Stimulated activated CD4-positive, alpha-beta T cell treated with anti-CD3 and anti-CD28 coated beads, Interleukin-15, amount 100 ng/mL, for 24 hours (primary cell): ENCODE measurements at places on chromosomes 3 and 15.

DNA sequence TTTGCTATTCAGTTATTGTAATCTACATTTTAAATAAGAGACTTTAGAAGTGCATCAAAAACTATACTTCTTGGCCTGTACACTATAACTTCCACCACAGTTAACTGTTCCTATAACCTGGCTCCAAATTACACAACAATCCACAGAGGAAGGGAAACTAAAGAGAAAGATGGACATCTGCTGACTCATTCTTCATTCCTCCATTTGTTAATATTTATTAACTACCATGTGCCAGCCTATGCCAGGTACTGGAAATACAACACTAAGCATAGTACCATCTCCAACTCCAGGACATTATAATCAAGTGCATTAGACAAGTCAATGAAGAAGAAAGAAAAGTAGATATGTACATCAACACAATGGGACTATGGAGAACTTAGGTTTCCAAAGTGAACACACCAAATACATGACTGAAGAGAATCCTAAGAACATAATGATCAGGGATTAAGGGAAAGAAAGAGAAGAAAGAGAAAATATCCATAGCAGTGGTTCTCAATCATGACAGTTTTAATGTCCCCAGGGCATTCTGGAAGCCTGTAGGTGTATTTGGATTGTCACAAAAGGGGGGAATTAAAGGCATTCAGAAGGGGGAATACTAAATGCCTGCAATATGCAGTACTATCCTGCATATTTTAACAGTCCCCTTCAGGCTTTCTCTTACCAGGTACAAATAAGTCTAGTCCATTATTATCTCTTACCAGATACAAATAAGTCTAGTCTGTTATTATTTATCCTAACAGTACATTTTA, 8.9 kb downstream of the ICE2 start:
- DNase-seq, result no peak

GRCh38 chr15:31252171-31252785, 74.4 kb upstream of the KLF13 start:
- DNase-seq, result no peak

DNA sequence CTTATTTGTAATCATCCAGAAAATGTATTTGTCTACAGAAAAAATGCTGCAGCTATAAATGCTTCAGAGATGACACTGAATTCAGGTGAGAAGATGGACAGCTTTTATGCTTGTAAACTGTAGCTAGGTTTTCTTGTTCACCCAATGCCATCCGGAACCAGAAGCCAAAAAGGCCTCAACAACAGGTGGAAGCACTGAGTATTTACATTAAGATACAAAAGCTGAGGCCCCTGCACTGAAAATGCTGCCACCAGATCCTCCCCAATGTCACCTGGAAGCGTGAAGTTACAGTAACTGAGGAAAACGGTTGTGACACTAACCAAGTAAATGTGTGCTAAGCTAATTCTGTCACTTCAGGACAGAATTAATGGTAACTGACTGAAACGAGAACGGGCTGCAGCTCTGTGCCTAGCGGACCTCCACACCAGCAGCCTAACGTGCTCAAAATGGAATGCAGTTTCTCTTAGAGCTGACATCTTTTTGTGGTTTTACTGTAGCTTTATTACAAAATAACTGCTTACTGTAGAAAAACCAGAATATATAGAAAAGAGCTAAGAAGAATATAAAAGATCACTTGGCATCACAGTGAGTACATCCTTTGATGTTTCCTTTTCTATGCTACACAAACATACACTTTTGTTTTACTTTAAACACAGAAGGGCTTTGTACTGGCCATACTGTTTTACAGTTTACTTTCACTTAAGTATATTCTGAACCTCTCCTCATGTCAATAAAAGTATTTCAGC, 7.6 kb downstream of the CHSY1 start:
- DNase-seq, result no peak

GRCh38 chr15:78075490-78076230, 1.9 kb downstream of the TBC1D2B start:
- no peak for DNase-seq

- no peak for DNase-seq
Observed at GRCh38 chr3:169453256-169454059, 210.1 kb downstream of the MECOM start.

- no peak for DNase-seq
Observed at GRCh38 chr3:149215515-149215914, 6.1 kb downstream of the CP start.

GRCh38 chr3:184203526-184203925, 17.5 kb downstream of the ABCF3 start:
- DNase-seq, result no peak

DNA sequence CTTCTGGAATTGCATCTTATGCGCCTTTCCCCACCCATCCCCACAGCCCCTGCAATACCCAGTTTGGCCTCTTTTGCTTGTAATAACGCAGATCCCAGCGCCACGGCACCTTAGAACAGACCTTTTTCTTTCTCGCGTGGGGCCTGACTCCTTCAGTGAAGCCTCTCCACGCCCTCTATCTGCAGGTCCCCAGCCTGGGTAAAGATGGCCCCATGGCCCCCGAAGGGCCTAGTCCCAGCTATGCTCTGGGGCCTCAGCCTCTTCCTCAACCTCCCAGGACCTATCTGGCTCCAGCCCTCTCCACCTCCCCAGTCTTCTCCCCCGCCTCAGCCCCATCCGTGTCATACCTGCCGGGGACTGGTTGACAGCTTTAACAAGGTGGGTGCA, 594 bp downstream of the CRELD1 start:
- DNase-seq, result peak; percentile 25

DNA sequence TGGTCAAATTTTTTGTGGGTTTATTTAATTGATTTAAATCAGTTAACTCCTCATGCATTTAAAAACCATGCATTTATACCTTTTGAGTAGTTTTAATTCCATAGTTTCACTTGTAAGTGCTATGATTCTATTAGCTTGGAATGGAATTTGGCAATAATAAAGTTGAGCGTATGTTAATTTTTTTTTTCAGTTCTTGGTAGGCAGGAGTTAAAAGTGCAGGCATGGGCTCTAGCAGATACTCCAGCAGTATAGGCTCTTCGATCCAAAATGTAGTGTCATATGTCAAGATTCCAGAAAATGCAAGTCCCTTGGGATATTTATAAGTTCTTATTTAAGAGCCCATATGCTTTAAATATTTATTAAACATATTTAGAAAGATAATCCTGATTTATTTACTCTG, 70.3 kb downstream of the LYSMD4 start:
- DNase-seq, result no peak

GRCh38 chr3:182078316-182078715, 366.6 kb downstream of the SOX2 start:
- no peak for DNase-seq

DNA sequence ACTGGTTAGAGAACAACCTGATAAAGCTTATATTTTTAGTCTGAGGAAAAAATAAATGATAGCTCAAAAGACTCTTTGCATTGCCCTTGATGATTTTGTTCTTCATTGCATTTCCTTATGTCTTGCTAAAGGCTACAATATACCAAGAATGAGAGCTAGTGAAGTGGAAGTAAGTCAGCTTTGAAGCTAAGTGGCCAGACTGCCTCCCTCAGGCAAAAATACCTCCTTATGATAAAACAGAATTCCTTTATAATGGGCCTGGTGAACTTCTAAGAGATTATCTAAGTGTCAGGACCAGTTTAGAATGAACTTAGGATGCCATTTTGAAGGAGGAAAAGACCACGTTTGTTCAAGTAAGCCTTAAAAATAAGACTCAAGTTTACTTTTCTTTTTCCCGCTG, 678.4 kb downstream of the ROBO2 start:
- DNase-seq, result no peak

DNA sequence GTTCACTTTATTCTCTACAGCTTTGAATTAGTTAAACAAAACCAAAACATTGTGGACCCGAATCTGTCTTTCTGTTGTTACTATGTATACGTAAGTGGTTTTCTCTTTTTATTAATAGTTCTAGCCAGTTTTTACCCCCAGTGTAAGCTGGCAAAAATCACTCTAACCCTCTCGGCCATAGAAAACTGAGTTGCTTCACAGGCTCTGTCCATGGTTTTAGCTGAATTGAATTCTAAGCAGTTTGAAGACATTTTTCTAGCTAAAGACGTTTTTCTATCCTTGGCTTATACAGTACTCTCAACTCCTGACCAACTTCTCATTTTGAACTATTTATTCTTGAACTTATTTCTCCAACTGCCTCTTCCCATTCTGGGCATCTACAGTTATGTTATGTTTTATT, 62.9 kb downstream of the CDIN1 start:
- DNase-seq, result no peak

GRCh38 chr3:10145685-10146084, 4.1 kb downstream of the VHL start:
- DNase-seq, result no peak

DNA sequence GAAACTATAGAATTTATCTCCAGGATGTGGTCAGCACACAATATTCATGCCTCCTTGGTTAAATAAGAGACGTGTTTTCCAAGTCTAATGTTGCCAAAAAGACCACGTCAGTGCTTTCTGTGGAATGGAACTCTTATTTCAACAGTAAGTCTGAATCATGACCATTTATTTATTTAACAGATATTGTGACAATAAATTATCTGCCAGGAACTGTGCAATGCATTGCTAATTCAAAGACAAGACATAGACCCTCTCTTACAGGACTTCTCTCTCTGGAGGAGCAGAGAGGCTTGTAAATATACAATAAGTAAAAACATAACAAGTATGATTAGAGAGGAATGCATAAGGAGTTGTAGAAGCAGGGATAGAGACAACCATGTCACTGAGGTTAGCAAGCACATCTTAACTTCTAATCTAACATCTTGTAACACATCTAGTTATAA, 227.5 kb downstream of the DTWD1 start:
- no peak for DNase-seq

DNA sequence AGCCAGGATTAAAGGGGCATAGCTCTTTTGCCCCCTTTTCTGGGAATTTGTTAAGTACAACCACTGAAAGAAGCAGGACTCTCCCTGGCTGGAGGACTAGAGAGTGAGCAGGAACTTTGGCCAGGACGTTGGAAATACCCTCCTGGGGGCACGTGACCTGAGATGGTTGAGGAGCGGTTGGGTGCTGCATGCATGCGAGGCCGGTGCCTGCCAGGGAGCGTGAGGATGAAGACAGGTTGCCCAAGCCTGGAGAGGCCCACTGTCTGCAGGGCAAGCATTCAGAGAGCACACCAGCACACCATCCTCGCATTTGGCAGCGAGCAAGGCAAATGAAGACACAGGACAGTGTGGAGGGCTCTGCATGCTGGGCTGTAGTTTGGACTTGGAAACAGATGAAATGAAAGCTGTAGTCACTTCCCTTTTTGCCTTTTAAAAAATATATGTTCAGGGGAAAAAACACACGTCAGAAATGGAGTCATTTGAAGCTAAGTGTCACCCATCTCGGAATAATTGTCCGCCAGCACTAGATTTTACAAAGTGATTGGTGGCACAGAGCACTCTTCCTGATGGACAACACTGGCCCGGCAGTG, 217.6 kb downstream of the SLCO3A1 start:
- no peak for DNase-seq

- DNase-seq, result peak; percentile 56
Observed at GRCh38 chr3:33061782-33062181, 35.2 kb downstream of the GLB1 start.

GRCh38 chr15:67880651-67881182, 40.9 kb upstream of the RNU6-1 start:
- DNase-seq, result no peak

- DNase-seq, result no peak
Observed at GRCh38 chr3:64067506-64068346, 44.4 kb upstream of the PSMD6 start.

- DNase-seq, result no peak
Observed at GRCh38 chr3:119240101-119240590, 532 bp downstream of the B4GALT4 start.

DNA sequence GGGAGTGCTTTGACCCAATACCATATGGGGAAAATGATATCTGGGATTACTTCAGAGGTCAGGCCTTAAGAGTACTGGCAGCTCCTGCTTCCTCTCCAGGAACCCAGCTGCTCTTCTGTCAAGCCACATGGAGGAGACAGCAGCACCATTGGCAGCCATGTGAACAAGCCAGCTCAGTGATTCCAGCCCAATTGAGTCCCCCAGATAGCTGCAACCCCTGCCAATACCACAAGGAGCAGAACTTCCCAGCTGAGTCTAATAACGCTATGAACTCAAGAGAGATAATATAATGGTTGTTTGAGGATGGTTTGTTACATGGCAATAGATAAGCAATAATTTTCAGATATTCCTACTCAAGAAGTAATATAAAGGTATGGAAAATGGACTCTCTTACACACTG, 126.8 kb upstream of the CPNE4 start:
- no peak for DNase-seq

DNA sequence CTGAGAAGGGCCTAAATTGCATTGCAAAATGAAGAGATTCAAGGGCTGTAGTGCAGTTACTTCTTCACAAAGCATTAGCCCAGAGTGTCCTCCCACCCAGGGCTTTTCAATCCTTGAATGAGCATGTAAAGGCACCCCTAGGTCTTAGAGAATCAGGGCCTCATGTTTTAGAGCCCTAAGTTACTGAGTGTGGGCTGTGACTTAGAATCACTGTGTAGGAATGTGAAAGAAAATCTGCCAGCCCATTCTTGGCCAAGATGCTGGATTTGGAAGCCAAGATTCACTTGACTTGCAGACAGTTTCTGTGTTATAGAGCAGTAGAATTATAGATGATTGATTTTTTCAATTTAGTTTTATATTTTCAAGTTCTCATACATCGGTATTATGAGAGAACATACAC, 153.2 kb downstream of the MYRIP start:
- DNase-seq, result no peak

DNA sequence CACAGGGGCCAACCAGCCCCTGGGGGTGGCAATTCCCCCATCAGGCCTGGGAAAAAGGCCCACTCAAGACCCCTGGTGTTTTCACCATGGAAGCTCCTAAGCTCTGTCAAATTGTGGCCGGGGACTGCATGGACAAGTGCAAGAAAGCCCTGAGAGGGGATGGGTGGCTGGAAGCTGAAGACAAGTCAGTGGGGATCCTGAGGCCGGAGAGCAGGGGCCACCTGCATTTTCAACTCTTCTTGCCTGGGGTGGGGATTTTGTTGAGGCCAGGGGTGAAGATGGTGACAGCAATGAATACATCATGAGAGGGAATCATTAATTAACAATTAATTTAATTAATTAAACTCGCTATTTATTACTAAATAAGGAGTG, 33.9 kb downstream of the FEM1B start:
- DNase-seq, result no peak

DNA sequence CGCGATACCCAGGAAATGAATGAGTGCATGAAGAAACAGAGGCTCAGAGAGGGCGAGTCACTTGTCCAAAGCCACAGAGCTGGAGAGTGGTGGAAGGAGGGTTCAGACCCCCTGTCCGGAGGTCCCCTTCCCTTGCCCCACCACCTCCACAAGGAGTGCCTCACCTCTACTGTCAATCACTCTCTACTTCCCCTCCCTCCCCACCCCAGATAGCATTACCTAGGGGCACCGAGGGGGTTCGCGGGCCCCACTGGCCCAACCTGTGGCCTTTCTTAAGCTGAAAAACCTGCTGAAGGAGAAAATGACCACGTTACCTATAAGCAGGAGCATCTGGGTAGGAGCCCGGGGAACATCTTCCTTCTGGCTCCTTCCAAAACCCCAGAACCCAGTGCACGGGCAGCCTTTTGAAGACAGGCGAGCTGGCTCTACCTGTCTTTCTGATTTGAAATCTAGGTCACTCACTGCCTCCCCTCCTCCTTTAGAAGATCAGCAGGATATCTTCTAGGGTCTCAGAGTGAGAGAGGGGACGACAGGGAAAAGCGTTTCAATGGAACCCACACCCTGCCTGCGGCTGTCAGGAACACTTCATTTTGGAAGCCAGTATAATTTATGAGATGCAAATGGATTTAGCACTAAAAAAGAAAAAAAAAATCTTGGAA, 89.9 kb upstream of the MEF2A start:
- no peak for DNase-seq

GRCh38 chr3:187913617-187914033, 168.4 kb upstream of the BCL6 start:
- DNase-seq, result no peak
